ENCODE measurements at places on chromosomes 7 and 10. TPM values are rescaled to one million over a fixed set of nuclear protein-coding genes. Genes with fewer than 3 reads are reported as not detected.

The ANKRD61 gene
- under 0.01 TPM for total RNA-seq

The ADCYAP1R1 gene
- total RNA-seq = not detected

The CPA5 gene
- total RNA-seq = under 0.01 TPM

The VSTM4 gene
- total RNA-seq = 2.5 TPM

Data from IMR-90 (cell line).